ENCODE measurements at places on chromosomes 1 and 21.

DNA sequence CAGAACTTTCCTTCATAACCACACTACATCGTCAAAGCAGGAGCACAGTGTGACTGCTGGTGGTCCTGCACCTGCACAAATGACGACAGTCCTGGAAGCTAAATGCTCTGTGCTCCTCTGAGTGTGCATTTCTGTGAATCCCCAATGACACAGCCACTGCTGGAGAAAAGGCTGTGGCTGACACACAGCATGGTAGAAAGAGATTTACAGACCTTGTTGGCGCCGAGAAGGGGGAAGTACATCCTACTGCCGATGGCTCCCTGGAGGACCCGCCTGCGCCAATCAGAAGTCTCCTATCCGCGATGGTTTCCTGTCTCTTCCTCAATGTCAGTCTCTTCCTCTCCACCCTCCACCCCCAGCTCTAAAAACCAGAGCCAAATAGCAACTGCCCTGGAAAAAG is 115.4 kb upstream of the RAB4A start:
- H3K27ac ChIP-seq: no peak overlapping the region
- no peak for DNase-seq
- no peak overlapping the region for H3K4me3 ChIP-seq
- no peaks in the 10 kb centered on the region for H3K36me3 ChIP-seq

DNA sequence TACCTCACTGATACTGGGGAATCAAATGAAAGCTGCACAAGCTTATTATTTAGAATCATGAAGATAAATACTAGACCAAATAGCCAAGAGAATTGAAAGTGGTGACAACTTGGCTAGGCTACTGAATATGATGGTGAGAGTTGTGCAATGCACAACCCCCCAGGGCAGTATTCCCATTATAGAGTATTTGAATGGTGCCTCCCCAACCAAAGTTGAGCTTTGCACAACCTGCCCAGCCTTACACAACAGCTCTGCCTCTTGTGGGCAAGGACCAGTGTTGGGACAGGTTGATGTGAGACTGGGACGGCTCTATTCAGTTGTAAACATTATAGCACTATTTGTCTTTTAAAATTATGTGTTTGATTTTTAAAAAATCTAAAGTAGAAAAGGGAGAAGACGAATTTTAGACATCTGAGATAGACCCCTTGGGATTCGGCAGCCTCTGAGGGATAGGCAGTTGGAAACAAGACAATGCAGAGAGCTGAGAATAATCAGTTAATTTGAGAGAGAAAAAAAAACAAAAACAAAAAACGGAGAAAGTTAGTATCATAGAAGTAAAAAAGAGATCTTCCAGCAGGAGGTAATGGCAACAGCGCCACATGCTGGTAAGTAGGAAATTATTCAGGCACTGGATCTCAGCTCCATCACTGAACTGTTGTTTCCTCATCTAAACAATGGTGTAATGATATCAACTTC is 91.0 kb upstream of the KCNA3 start:
- no peak for DNase-seq
- H3K4me1 ChIP-seq: no peaks in the 10 kb centered on the region
- H3K36me3 ChIP-seq: no peaks in the 10 kb centered on the region
- H3K27ac ChIP-seq: no peak overlapping the region

DNA sequence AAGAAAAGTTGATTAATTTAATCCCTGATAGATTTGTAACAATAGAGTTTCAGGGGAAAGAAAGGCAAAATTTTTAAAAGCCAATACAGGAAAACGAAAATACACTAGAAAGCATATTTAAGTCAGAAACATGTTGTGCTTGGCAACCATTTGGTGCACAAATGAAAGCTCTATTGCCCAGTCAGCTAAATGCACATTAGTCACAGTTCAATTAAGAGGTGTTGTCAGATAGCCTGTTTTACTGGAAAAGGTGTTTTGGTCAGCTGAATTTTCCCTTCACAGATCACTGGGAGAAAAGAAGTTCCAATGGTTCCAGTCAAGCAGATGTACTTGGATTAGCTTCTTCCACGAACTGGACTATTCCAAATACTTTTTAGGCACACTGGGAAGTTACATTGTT is 25.4 kb downstream of the RGS4 start:
- no peak for DNase-seq
- H3K4me3 ChIP-seq: no peak overlapping the region
- H3K4me1 ChIP-seq: 0 out of 2 replicates have a peak, but pooled peaks cover 3% of the 10 kb centered on the region

DNA sequence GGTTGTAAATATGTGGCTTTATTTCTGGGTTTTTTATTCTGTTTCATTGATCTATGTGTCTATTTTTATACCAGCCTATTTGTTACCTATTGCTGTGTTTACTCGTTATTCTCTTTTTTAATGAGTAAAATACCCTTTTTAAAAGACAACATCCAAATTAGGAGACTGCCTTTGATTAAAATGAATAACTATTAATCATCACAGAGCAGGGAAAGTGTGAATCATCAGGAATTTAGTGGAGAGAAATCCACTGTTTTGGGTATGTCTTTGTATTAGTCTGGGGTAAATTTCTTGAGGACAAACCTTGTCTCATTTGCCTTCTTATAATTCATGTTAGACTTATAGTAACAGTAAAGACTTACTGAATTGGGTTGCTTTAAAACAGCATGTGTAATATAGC is 12.1 kb downstream of the DISC1 start:
- no peaks in the 10 kb centered on the region for H3K36me3 ChIP-seq
- H3K4me3 ChIP-seq: no peak overlapping the region
- peaks cover 10% of the 10 kb centered on the region for H3K4me1 ChIP-seq

GRCh38 chr1:91730801-91731732 is 154.9 kb downstream of the TGFBR3 start:
- H3K27ac ChIP-seq: peak overlapping the region; percentile 27
- peaks cover 48% of the 10 kb centered on the region for H3K4me1 ChIP-seq
- no peaks in the 10 kb centered on the region for H3K27me3 ChIP-seq
- no peak overlapping the region for H3K4me3 ChIP-seq
- DNase-seq: peak; percentile 54

DNA sequence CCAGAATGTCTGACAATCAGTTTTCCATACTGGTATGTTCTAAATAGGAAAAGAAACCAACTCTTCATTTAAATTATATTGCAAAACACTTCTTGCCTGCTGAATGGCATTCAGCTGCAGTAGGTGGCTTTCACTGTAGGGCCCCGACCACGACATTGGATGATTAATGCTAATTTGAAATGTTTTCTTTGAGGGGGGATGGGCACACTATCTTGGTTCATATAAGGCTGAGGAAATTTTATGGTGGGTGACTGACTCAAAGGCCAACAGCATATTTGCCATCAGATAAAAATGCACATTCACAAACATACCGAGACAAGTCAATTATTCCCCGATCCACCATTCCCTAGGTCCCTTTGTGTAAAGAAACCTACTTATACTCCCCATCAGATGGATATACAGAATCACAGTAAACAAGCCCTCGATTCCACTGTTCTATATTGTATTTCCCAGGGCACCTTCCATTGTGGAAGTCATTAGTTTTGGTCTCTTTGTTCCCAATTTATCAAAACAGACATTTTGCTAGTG is 464.2 kb upstream of the DAB1 start:
- H3K4me3 ChIP-seq: no peak overlapping the region
- no peak for DNase-seq
- no peak overlapping the region for H3K27ac ChIP-seq
- H3K36me3 ChIP-seq: no peaks in the 10 kb centered on the region

- H3K4me3 ChIP-seq: no peak overlapping the region
- peaks cover 40% of the 10 kb centered on the region for H3K4me1 ChIP-seq
- H3K27ac ChIP-seq: peak overlapping the region; percentile 16
Measured at GRCh38 chr1:15918962-15919715, 56.8 kb downstream of the ZBTB17 start.

- H3K4me1 ChIP-seq: peaks cover 33% of the 10 kb centered on the region
- H3K27ac ChIP-seq: no peak overlapping the region
- no peak for DNase-seq
- no peaks in the 10 kb centered on the region for H3K27me3 ChIP-seq
- no peak overlapping the region for H3K4me3 ChIP-seq
- H3K36me3 ChIP-seq: no peaks in the 10 kb centered on the region
Measured at GRCh38 chr21:43815107-43815613, 25.8 kb downstream of the RRP1 start.

DNA sequence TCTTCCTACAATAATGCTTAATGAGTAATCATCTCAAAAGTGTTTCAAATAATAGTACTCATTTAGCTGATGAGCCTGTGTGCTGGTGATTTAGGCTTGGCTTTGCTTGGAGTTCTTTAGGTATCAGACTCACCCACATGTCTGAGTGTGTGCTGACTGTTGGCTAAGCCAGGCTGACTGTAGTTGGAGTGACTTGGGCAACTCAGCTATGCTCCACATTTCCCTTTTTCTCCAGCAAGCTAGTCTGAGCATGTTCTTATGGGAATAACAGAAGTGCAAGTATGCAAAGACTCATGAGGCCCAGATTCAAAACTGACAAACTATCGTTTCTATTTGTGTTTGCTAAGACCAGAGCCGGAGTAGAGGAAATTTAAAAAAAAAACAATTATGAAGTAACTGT is 99.0 kb upstream of the ADGRL4 start:
- no peaks in the 10 kb centered on the region for H3K4me1 ChIP-seq
- no peaks in the 10 kb centered on the region for H3K36me3 ChIP-seq
- no peak for DNase-seq

- H3K27ac ChIP-seq: no peak overlapping the region
- no peaks in the 10 kb centered on the region for H3K36me3 ChIP-seq
- no peak overlapping the region for H3K4me3 ChIP-seq
- DNase-seq: peak; percentile 78
- peaks cover 54% of the 10 kb centered on the region for H3K4me1 ChIP-seq
Measured at GRCh38 chr1:156704930-156705320, 458 bp downstream of the CRABP2 start.

- no peak overlapping the region for H3K4me3 ChIP-seq
- H3K27me3 ChIP-seq: no peaks in the 10 kb centered on the region
- H3K36me3 ChIP-seq: no peaks in the 10 kb centered on the region
- peaks cover 56% of the 10 kb centered on the region for H3K4me1 ChIP-seq
Measured at GRCh38 chr1:52659851-52660596, 27.1 kb downstream of the SHISAL2A start.

- H3K27me3 ChIP-seq: no peaks in the 10 kb centered on the region
- H3K4me1 ChIP-seq: peaks cover 47% of the 10 kb centered on the region
Measured at GRCh38 chr21:43975469-43976098, 36.5 kb upstream of the TRAPPC10 start.

DNA sequence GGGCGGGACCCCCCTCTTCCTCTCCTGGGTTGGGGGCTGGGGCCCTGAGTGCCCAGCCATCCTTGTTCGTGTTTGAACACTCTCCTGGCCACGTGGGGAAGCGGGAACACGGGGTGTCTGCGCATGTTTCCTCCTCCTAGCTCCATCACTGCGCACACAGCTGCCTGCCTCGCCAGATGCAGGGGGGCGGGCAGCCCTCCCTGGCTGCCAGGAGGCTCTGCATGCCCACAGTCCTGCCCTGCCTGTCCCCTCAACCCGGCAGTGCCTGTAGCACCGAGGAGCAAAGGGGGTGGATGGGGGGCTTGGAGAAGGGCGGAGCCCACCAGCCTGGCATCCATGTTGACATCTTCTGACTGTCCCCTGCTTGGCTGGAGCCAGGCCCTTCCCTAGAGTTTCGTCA is 1.8 kb upstream of the SLC25A34 start:
- H3K4me3 ChIP-seq: no peak overlapping the region
- no peak overlapping the region for H3K27ac ChIP-seq
- H3K4me1 ChIP-seq: no peaks in the 10 kb centered on the region
- DNase-seq: no peak
- peaks cover 48% of the 10 kb centered on the region for H3K36me3 ChIP-seq

GRCh38 chr21:38945545-38946245 is 140.0 kb downstream of the ETS2 start:
- no peak overlapping the region for H3K27ac ChIP-seq
- H3K27me3 ChIP-seq: no peaks in the 10 kb centered on the region
- no peak overlapping the region for H3K4me3 ChIP-seq
- no peaks in the 10 kb centered on the region for H3K36me3 ChIP-seq
- DNase-seq: peak; percentile 57

- no peak for DNase-seq
- no peaks in the 10 kb centered on the region for H3K27me3 ChIP-seq
- no peaks in the 10 kb centered on the region for H3K36me3 ChIP-seq
Measured at GRCh38 chr1:76029331-76029730, 45.2 kb upstream of the ST6GALNAC3 start.

DNA sequence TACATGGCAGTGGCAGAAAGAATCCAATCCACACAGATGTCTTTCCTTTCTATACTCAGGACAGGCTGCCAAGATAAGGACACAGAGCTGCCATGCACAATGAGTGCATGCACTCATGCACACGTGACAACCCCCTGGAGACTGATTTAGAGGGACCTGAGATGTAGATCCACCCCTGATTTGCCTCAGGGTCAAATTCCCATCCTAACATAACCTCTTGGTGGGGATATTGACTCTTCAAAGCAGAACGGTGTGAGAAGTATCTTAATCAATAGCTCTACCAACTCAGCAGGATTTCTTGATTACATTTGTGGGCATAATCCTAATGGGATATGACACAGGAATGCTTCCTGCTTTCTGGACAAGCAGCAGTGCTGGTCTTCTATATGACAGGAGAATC is 125.2 kb upstream of the DSCAM start:
- no peak overlapping the region for H3K27ac ChIP-seq
- no peak for DNase-seq
- no peaks in the 10 kb centered on the region for H3K27me3 ChIP-seq
- no peaks in the 10 kb centered on the region for H3K36me3 ChIP-seq
- no peaks in the 10 kb centered on the region for H3K4me1 ChIP-seq

- peaks cover 36% of the 10 kb centered on the region for H3K36me3 ChIP-seq
- DNase-seq: no peak
- H3K27ac ChIP-seq: no peak overlapping the region
- H3K27me3 ChIP-seq: no peaks in the 10 kb centered on the region
- peaks cover 21% of the 10 kb centered on the region for H3K4me1 ChIP-seq
Measured at GRCh38 chr1:33266766-33267165, 10.5 kb downstream of the ZNF362 start.

GRCh38 chr1:112687785-112688496 is 13.5 kb downstream of the MOV10 start:
- H3K27me3 ChIP-seq: no peaks in the 10 kb centered on the region
- H3K36me3 ChIP-seq: peaks cover 43% of the 10 kb centered on the region
- peaks cover 4% of the 10 kb centered on the region for H3K4me1 ChIP-seq

- H3K36me3 ChIP-seq: no peaks in the 10 kb centered on the region
- H3K4me3 ChIP-seq: no peak overlapping the region
- H3K27me3 ChIP-seq: peaks cover 14% of the 10 kb centered on the region
Measured at GRCh38 chr1:38327559-38327973, 281.0 kb upstream of the POU3F1 start.

Measured in SJSA1 (cell line).